ENCODE measurements at places on chromosomes 13 and 19. TPM values are rescaled to one million over a fixed set of nuclear protein-coding genes. Genes with fewer than 3 reads are reported as not detected.

DNA sequence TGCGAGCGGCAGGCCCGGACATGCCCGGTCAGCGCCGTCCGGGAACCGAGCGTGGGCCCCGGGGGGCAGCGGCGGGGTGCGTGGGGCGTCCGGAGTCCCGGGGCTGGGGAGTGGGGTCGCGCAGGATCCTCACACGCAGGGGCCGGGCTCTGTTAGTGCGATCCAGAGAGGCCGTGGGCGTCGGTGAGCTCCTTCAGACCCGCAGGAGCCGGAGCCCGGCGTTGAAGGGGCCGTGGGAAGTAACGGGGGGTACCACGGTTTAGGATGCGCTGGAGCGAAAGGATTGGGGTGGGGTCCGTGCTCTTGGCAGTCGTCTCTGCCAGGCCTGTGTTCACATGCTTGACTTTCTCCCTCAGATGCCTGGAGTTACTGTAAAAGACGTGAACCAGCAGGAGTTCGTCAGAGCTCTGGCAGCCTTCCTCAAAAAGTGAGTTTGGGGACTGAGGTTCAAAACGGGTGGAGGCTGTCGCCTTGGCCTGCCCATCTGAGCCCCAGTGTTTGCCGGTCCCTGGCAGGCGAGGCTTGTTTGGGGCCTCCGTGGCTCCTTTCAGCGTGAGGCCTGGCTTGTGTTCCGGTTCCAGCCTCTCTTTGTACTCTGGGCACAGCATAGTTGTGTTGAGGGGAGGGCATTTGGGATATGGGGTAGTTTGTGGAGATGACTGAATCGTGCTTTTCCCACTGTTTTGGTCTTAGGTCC lies 512 bp downstream of the RPS19 start:
- H3K4me1 ChIP-seq = peaks cover 18% of the 10 kb centered on the region
- peak overlapping the region; percentile 96 for H3K4me3 ChIP-seq
- H3K27me3 ChIP-seq = peaks cover 22% of the 10 kb centered on the region
- peak overlapping the region; percentile 95 for H3K27ac ChIP-seq

DNA sequence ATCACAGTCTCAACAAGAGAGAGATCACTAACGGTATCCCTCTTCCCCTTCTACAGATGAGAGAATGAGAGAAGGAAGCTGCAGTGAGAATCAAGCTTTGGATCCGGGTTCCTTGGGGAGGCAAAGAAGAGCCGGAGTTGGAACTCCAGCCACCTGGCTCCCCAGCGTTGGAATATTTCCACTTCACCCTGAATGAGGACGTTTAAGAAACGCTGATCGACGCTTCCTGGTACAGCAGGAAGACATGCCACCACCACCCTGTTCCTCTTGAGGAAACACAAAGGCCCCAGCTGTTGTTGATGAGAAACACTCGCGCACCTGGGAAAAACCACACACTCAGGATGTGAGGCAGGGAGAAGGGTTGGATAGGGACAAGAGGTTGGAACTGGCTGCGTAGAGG lies 11.3 kb upstream of the CACNG8 start:
- no peak overlapping the region for H3K4me3 ChIP-seq
- peaks cover 4% of the 10 kb centered on the region for H3K27me3 ChIP-seq
- no peaks in the 10 kb centered on the region for H3K4me1 ChIP-seq
- no peak for DNase-seq
- H3K27ac ChIP-seq = no peak overlapping the region

GRCh38 chr19:40613690-40614621 lies 12.8 kb downstream of the LTBP4 start:
- peaks cover 6% of the 10 kb centered on the region for H3K4me1 ChIP-seq
- peak; percentile 86 for DNase-seq
- H3K4me3 ChIP-seq = peak overlapping the region; percentile 98
- H3K27me3 ChIP-seq = peaks cover 22% of the 10 kb centered on the region
- peaks cover 8% of the 10 kb centered on the region for H3K36me3 ChIP-seq

DNA sequence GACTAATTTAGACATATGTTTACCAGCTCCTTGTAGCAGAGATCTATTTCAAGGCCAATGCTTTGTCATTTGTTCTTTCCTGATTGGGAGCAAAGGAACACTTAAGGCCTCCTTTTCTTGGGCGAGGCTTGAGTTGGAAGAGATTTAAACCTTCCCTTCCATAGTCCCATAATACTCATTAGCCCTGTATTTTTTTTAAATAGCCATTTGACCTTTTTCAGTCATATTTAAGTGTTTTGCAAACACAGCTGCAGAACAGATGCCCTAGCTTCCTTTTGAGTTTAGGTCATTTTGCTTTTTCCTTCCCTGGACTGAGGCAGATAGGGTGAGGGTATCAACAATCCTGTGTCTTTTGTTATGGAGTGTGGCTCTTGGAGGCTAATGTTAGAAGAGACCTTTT lies 198.3 kb downstream of the NBEA start:
- no peaks in the 10 kb centered on the region for H3K27me3 ChIP-seq
- no peak overlapping the region for H3K27ac ChIP-seq
- no peaks in the 10 kb centered on the region for H3K36me3 ChIP-seq
- H3K4me3 ChIP-seq = no peak overlapping the region
- no peak for DNase-seq

DNA sequence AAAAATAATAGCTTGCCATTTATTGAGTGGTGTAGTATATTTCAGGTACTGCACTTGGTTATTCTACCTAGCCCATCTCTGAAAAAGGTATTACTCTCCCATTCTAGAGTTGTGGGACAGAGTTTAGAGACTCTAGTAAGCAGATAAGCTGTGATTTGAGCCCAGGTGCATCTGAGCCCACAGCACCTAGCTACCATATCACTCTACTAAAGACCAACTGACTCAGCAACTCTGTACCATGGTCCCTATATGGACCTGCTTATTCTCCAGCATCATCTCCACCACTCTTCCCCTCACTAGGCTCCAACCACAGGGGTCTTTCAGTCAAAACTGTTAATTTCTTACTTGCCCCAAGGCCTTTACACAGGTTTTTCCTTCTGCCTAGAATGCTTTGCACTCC lies 64.4 kb downstream of the UBL3 start:
- H3K27ac ChIP-seq = no peak overlapping the region
- H3K27me3 ChIP-seq = peaks cover 1% of the 10 kb centered on the region
- H3K4me1 ChIP-seq = no peaks in the 10 kb centered on the region
- no peaks in the 10 kb centered on the region for H3K36me3 ChIP-seq
- no peak overlapping the region for H3K4me3 ChIP-seq

GRCh38 chr19:10478476-10478875 lies 24.7 kb downstream of the KEAP1 start:
- no peak overlapping the region for H3K27ac ChIP-seq
- peaks cover 9% of the 10 kb centered on the region for H3K27me3 ChIP-seq
- H3K4me3 ChIP-seq = no peak overlapping the region
- no peak for DNase-seq

The TMEM143 gene
- total RNA-seq = 11.9 TPM
